ENCODE measurements at places on chromosomes 11 and 22. TPM values are rescaled to one million over a fixed set of nuclear protein-coding genes. Genes with fewer than 3 reads are reported as not detected.

Gene MS4A8
- total RNA-seq = 391 TPM

- DNase-seq = no peak
Observed at GRCh38 chr11:60857378-60858232, 1.9 kb upstream of the PTGDR2 start.

- no peak for DNase-seq
Observed at GRCh38 chr11:59415111-59415510, 11.1 kb downstream of the OR5A2 start.

DNA sequence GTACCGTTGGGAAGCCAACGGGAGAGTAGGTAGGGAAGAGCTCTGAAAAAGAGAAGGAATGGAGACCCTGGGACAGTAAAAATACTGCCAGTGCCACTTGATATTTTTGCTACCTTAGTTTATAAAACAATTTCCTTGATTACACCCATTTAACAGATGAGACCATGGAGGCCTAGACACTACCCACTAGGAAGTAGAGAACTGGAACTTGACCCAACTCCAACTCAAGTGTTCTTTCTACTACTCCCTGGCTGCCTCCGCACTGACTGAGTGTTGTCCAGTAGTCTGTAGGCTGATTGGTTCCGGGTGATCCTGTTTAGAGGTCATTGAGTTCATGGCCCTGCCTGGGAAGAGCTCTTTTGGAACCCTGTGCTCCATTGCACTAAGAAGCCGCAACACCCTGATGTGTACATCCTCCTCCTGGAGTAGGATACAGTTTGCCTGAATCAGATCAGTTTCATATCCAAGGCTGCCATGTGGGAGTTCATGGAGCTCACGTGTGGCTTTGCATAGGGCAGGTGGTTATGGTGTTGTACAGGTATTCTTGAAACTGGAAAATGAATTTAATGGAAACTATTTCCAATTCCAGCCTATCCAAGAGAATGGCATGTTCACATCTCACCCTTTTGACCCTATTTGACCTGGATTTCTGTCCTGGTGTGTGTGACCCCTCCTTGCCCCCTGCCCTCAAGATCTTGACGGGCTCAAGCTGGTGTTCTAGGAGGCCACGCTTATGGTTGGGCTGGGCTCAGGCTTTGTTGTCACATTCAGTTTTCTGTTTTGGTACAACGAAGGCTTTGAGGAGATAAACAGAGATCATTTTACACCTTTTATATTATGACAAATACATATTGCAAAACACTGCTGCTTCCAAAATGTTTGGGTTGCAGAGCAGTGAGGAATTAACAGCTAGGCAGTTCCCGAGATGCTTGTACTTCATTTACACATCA is 102.2 kb upstream of the NNMT start:
- DNase-seq = no peak

DNA sequence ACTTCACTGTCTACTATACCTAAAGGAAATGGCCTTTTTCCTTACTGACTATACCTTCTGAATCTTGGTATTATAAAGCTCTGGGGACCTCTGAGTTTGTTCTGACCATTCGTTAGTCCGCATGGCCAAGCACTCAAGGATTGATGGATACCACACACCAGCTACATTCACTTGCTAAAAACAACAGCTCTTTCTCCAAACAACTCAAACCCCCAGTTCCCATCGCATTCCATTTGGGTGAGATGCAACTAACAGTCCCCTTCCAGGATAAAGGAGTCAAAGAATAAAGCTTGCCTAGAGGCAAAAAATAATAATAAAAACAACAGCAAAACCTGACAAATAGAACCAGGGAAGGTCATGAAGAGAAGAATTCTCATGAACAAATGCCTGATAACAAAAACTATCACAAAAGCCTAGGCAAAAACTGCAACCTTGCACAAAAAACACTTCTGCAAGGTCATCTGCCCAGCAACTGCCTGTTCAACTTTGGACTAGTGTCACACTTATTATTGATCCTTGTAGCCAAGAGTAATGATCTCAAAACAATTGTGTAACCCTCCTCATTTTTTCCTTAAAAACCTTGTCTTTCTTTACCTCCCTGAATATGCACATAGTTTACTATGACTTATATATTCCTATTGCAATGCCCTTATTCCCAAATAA is 139.0 kb upstream of the GUCY1A2 start:
- no peak for DNase-seq

GRCh38 chr11:124658501-124658900 is 15.0 kb downstream of the SIAE start:
- no peak for DNase-seq

Gene MRPL11
- total RNA-seq = 33.0 TPM
